Occipital lobe (tissue), 3 donors: ENCODE measurements at places on chromosomes 16 and 17.

DNA sequence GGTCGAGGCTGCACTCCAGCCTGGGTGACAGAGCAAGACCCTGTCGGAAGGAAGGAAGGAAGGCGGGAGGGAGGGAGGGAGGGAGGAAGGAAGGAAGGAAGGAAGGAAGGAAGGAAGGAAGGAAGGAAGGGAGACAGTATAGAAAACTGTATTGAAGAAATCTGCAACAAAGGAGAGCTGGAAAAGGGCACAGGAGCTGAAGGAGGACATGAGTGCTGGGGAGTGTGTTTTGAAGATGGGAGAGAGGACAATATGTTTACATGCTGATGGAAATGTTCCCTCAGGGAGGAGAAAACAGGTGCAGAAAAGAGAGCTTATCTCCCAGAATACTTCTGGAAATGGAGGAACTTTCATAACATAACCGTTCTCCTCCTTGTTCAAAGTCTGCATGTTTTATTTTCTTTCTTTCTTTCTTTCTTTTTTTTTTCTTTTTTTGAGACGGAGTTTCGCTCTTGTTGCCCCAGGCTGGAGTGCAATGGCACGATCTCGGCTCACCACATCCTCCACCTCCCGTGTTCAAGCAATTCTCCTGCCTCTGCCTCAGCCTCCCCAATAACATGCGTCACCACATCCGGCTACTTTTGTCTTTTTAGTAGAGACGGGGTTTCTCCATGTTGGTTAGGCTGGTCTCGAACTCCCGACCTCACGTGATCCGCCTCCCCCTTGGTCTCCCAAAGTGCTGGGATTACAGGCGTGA is 2.7 kb upstream of the HAP1 start:
- no peak for DNase-seq

DNA sequence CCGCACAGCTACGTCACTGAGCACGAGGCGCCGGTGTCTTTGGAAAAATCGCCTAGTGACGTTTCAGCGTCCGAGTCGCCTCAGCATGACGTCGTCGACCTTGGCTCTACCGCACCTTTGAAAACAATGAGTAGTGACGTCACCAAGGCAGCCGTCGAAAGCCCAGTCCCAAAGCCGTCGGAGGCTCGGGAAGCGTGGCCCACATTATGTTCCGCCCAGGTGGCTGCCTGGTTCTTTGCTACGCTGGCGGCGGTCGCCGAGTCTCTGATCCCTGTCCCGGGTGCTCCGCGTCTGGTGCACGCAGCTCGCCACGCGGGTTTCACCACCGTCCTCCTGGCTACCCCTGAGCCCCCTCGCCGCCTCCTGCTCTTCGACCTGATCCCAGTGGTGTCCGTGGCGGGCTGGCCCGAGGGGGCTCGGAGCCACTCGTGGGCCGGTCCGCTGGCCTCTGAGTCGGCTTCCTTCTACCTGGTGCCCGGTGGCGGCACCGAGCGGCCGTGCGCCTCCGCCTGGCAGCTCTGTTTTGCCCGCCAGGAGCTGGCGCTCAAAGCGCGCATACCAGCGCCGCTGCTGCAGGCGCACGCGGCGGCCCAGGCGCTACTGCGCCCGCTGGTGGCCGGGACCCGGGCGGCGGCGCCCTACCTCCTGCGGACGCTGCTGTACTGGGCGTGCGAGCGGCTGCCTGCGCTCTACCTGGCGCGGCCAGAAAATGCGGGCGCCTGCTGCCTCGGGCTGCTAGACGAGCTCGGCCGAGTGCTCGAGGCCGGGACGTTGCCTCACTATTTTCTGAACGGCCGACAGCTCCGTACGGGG is 1.5 kb downstream of the TMEM102 start:
- no peak for DNase-seq

DNA sequence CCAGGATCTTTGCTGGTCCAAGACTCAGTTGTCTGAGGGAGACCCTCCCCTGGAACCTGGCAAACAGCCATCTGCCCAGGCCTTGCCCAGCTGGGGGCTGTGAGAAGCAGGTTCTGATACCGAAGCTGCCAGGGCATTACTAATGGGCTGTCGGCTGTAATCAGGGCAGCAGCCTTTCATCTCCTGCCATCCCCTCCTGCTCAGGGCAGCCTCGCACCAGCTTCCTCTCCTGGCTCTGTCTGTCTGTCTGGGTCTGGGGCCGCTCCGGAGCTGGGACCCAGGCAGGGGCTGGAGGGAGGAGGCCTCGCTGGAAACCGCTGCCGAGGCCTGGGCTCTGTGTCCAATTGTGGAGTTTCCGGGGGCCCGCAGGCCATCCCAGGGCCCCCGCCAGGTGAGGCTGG is 21.6 kb upstream of the BRD7 start:
- DNase-seq = no peak

GRCh38 chr16:64687786-64688185 is 434.1 kb downstream of the CDH11 start:
- DNase-seq = no peak

GRCh38 chr17:49247944-49248343 is 17.4 kb upstream of the PHOSPHO1 start:
- DNase-seq = no peak

DNA sequence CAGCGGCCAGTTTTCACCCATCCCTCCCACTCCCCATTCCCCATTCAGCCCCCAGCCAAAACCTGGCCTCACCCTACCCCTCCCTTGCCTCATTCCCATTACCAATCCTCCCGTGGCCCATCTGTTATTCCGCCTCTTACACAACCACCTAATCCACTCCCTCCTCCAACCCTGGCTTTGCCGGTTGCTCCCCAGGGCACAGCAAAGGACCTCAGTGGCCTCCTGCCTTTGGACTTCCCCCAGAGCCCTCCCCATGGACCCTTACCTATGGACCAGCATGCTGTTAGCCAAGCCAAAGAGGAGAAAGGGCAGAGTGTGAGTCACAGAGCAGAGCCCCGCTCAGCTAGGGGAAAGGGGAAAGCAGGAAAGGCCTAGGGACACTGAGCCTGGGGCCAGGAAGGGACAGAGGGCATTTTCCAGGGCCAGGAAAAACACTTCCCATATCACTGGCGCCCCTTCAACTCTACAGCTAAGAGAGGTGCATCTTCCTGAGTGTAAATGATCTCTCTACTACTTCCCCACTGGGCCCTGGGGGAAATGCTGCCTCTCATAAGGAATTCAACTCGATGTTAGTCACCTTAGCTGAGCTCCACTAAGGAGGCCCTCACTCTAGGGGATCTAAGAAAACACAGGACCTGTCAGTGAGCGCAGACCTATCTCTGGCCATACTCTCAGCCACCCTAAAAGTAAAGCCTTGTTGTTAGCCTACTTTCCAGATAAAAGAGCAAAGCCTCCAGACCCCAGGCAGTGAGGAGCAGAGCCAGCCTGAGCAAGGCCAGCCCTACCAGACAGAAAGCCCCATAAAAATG is 10.6 kb downstream of the PEMT start:
- no peak for DNase-seq

- no peak for DNase-seq
Measured at GRCh38 chr16:58727796-58728568, 6.1 kb downstream of the GOT2 start.

- no peak for DNase-seq
Measured at GRCh38 chr17:3719265-3719664, 4.4 kb upstream of the HASPIN start.

DNA sequence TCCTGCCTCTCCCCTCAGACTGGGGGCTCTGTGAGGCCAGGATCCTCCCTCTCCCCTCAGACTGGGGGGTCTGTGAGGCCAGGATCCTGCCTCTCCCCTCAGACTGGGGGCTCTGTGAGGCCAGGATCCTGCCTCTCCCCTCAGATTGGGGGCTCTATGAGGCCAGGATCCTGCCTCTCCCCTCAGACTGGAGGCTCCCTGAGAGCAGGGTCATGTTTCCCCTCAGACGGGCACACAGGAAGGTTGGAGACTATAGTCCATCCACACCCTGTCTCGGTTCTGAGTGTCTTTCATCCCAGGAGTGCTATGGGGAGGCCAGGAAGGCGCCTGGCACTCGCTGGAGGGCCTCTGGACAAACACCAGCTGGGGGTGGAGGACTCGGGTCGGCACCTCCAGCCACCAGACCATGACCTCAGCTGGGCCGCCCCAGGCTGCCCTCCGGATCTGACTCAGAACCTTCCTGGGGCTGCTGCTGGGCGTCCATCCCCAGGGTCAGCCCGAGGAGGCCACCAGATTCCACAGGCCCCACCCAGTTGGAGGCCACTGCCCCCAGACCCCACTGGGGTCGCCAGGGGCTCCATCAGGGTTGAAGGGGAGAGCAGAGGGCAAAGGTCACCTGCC is 21.9 kb upstream of the DLX4 start:
- DNase-seq = no peak

- DNase-seq = no peak
Measured at GRCh38 chr16:15988268-15989013, 39.0 kb downstream of the ABCC1 start.

DNA sequence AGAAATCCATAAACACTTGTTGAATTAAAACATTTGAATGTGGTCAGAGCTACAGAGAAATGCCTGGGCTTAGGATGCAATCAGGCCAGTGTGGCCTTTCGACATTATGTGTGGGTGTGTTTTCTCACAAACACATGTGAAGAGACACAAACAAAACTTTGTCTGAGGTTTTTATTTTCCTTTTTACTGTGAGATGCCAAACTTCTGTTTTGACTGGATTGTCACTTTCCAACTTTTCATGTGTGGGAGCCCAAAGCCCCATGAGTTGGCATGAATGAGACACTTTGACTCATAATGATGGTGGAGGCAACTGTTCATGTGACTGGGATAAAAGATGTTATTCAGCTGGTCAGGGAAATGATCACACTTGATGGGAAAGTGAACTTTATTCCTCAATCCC is 71.9 kb upstream of the GAS7 start:
- DNase-seq = no peak

- DNase-seq = no peak
Measured at GRCh38 chr16:50178491-50178941, 25.4 kb downstream of the TENT4B start.

DNA sequence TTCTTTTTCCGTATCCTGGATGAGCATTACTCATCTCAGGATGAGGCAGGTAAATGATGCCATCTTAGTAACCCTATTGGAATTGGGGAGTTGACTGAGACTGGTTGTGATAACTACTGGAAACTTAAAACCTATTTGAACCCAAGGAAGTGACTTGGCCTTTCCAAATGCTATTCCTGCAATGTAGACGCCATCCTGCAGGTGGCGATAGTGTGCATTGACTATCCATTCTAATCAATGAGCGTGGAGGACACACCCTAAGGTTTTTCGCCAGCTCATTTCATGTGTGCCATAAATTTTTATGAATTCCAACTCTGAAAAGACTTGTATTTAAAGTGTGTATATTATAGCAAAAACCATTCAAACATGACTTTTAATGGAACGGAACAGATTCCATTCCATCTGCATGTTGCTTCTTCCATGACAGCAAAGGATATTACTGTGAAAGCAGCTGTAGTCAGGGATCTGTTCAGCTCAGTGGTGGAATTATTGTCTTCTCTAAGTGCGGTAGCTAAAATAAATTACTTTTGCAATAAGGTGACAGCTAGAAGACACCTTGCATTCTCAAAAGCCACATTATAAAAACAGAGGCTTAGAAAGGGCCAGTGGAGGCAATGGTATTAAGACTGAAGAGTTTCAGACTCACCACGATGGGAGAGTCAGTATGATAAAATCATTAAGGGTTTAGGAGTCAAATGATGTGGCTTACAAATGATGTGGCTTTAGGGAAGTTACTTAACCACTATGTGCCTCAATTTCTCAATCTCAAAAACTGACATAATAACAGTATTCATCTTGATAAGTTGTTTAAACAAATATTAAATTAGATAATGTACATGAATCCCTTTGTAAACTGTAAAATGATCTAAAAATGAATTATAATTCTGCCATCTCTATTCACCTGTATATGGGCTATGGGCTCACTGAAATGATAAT is 55.5 kb downstream of the SYT17 start:
- no peak for DNase-seq

GRCh38 chr17:28467456-28468025 is 5.9 kb upstream of the SLC13A2 start:
- DNase-seq = no peak

GRCh38 chr16:73949574-73950320 is 346.9 kb upstream of the PSMD7 start:
- DNase-seq = no peak

GRCh38 chr16:63239065-63239570 is 1202.9 kb upstream of the CDH8 start:
- DNase-seq = no peak

DNA sequence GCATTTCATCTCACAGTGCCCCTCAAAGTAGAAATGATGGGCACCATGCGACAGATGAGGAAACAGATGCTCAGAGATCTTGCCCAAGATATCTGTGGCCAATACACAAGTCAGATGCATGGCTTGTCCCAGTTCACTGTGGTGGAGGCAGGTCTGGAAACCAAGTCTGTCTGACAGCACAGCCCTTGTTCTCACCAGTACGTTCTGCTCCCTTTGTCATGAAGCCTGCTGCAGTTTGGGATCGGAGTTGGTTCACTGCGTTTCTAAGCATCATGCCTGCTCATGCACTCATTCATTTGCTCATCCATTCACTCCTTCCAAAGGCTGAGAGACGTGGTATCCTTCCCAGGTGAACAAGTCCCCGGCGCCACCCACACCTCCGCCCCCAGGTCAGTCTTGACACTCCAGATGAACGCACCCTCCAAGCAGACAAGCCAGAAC is 27.2 kb upstream of the MEAK7 start:
- no peak for DNase-seq

GRCh38 chr16:12186774-12187335 is 210.3 kb downstream of the SNX29 start:
- DNase-seq = no peak

- DNase-seq = no peak
Measured at GRCh38 chr17:36657390-36657762, 56.0 kb downstream of the MRM1 start.

DNA sequence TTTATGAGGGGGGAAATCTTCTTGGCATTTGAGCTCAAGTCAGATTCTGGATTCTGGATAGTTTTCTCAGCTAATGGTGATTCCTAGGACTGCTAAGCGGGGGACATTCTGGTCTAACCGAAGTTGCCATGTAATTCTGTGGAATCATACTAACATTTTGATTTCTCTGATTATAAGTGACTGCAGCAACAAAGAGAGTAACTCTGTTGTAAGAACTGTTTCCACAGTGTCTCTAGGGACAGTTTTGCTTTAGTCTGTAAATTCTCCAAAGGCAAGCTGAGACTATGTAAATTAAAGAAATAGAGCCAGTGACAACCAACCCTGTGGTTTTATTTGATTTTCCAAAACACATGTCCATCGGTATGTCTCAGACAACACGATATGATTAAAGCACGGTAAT is 286.2 kb downstream of the IRX3 start:
- DNase-seq = no peak

GRCh38 chr17:82195675-82196672 is 16.7 kb downstream of the CCDC57 start:
- no peak for DNase-seq

DNA sequence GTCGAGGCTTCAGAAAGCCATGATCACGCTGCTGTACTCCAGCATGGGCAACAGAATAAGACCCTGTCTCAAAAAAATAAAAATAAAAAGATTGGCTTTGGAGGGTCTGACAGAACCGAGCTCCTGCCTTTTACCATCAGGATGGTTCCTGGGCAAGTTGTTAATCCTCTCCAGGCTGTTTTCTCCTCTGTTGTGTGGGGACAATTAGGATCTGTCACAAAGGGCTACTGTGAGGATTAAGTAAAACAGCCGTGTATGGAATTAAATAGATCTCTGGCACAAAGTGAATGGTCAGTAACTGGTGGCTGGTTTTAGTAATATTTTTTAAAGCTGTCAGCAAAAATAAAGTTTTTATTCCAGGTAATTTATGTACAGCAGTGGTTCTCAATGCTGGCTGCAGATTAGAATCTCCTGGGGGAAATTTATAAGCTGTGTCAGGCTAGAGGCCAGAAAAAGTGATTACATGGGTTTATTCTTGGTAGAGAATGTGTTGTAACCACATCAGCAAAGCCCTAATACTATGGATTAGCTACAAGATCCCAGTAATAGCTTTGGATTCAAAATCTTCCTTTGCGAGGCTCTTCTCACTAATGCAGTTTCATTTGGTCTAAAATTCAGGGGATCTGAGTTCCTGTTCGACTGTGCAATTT is 47.2 kb downstream of the GPRC5B start:
- DNase-seq = no peak
